ENCODE measurements at places on chromosomes 2 and 18.
A peak's percentile ranks its signal among the peaks of the same experiment; 100 is the strongest.

DNA sequence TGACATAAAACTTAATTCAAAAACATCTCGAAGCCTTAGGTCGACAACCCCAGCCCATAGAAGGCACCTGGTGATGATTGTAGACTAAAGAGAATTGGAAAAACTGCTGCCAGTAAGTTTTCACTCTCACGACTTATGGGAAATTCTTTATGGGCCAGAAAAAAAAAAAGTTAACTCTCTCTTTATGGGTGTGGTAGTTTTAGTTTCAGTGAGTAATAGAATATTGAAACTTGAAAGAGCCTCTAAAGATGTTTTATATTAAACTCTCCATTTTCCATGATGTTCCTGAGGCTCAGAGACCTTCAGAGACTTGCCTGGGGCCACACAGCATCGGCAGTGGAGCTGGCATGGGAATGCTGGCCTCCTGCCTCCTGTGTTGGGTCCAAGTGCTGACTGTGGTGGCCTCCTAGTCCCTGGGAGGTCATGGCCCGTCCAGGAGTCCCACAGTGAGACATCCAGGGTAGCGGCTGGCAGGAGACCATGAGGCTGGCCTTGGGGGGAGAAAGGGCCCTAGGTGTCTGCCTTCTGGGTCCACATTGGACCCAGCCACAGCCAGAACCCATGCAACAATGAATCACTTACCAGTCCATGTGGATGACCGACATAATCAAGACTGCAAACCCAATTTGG is 158.9 kb downstream of the SEPTIN10 start:
- DNase-seq, result no peak

- peak; percentile 34 for DNase-seq
Measured at GRCh38 chr2:207143215-207144172, 22.3 kb downstream of the KLF7 start.

- no peak for DNase-seq
Measured at GRCh38 chr2:9141091-9141667, 65.4 kb upstream of the ASAP2 start.

GRCh38 chr18:34345738-34346137 is 121.0 kb upstream of the NOL4 start:
- DNase-seq, result no peak

GRCh38 chr2:31066551-31066950 is 71.7 kb downstream of the GALNT14 start:
- DNase-seq, result no peak

DNA sequence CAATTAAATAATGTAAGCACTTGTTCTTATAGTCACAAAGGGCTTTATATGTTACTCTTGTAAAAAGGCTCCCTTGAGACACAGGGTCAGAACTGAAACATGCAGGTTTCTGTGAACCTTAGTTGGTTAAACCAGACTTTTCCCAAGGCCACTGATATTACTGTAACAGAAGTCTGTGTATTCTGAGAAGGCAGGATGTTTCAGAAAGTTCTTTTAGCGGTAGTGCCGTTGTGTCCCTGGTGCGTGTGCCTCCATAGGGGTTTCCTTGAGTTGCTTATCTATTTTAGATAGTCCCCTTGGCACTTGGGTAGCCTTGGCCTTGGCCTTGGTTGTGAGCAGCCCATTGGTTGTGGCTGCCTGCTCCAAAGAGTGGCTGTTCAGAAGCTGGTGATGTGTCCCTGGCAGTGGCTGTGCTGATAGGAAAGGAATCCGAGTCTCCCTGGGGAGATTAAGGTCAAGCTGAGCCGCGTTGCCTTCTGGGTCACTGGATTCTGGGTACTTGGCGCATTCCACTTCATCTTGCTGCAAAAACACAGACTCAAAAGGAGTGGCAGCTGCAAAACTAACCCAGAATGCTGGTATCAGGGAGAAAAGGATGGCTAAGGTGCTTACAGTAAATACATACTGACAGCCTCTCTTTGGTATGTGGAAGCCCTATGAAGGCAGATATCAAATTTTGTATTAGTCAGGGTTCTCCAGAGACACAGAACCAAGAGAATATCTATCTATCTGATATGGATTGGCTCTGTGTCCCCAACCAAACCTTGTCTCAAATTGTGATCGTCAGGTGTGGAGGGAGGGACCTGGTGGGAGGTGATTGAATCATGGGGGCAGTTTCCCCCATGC is 69.7 kb downstream of the FHOD3 start:
- DNase-seq, result no peak

GRCh38 chr18:11425211-11425610 is 184.2 kb upstream of the SLC35G4 start:
- DNase-seq, result no peak
